ENCODE measurements at places on chromosomes 3 and 15.

DNA sequence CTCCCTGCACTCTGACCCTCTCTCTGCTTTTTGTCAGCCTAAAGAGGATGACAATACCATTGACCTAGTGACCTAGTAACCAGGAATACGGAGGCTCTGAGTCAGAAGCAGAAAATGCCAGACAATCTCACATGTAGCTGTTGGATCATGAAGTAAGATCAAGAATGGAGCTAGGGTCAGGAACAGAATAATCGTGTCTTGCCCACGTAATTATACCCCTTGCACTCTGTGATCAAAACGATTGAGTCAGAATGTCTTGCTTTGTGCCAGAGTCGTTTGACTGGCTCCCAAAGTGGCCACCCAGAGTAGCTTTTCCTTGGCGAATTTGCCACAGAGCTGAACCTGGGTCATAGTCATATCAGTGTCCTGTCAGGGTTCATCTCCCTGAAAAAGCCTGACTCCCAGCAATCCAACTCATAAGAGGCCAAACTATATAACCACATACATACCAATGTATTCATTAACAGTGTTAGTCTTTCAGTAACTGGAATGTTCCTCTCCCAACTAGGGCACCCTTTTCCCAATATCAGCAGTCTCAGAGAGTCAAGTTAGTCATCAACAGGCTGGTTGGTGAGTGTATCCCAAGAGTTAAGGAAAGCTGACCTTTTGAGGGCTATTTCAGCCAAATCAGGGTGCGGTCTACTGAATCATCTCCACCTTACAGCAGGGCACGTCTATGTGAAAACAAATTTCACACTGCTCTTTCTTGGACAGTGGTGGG is 5.0 kb upstream of the CDV3 start:
- H3K36me3 ChIP-seq: no peaks in the 10 kb centered on the region
- peaks cover 14% of the 10 kb centered on the region for H3K4me1 ChIP-seq
- DNase-seq: no peak
- no peak overlapping the region for H3K4me3 ChIP-seq

DNA sequence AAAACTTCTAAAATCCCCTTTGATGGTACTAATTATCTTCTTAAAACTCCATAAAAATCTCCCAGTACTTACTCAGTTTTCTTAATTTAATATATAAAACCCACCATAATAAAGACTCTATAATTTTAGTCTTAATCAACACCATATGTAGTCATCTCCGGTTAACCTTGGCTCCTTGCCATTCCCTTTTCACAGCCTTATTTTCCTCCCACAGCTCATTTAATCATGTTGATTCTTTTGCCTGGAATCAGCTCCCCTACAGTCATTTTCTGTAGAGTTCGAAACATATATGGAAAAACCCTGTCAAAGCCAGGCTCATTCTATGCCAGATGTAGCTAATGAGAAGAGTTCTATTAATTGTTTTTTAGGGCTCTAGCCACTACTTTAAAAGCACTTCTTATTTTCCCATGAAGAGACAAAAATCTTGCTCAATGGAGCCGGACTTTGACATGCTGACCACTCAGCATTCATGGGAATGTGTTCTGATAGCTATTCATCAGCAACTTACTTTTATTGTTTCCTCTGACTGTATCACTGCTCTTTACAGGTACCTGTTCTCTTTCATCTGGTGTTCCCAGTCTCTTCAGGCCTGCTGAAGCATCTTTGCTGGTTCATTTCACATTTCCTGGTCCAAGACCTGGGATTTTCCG is 573.4 kb downstream of the NAALADL2 start:
- H3K36me3 ChIP-seq: no peaks in the 10 kb centered on the region
- no peak for DNase-seq
- H3K4me1 ChIP-seq: no peaks in the 10 kb centered on the region
- no peak overlapping the region for H3K4me3 ChIP-seq
- no peak overlapping the region for H3K27ac ChIP-seq

DNA sequence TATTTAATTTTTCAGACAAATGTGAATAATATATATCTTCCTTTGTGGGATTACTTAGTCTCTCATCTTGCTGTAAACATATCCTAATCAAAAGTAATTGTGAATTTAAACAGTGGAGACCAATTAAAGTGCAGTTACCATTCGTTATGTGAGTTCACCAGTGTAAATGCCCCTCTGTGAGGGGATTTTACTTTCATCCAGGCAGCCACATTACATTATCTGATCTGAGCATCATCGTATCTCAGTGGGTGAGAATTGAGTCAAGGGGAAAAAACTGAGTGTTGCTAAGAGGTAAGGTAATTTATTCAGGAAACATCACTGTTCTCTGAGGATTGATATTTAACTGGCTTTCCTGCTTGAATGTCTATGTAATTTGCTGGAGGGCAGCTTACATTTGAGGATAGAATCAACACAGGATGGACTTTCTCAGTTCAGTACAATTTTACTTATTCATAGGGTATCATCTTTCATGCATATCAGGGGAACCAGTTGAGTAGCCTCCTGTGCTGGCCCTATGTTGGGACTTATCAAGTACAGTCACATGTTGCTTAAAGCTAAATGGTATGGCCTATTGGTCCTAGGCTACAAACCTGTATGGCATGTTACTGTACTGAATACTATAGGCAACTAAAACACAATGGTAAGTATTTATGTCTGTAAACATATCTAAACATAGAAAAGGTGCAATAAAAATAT is 219.7 kb downstream of the CD47 start:
- no peaks in the 10 kb centered on the region for H3K4me1 ChIP-seq
- no peak overlapping the region for H3K27ac ChIP-seq
- H3K27me3 ChIP-seq: peaks cover 3% of the 10 kb centered on the region
- no peak overlapping the region for H3K4me3 ChIP-seq

DNA sequence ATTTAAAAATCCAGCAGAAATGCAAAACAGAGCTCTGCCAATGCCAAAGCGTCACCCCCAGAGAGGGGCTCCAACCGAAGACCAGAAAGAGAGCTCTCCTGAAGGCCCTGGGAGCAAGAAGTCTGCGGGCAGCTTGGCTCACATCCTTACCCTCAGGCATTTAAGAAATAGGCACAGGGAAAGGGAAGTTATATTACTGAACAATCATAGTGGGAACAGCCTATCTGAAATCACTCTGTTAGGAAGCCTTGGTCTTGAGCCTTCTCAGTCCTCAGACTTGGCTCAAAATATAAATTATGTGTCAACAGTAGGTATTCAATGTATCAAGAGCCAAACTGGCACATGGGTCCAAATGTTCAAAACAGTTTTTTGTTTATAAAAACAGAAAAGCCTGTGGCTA is 10.3 kb upstream of the PPARG start:
- H3K4me3 ChIP-seq: no peak overlapping the region
- no peak overlapping the region for H3K27ac ChIP-seq

GRCh38 chr3:152039887-152040286 is 166.4 kb downstream of the SUCNR1 start:
- H3K4me1 ChIP-seq: no peaks in the 10 kb centered on the region
- H3K36me3 ChIP-seq: no peaks in the 10 kb centered on the region
- no peak for DNase-seq

DNA sequence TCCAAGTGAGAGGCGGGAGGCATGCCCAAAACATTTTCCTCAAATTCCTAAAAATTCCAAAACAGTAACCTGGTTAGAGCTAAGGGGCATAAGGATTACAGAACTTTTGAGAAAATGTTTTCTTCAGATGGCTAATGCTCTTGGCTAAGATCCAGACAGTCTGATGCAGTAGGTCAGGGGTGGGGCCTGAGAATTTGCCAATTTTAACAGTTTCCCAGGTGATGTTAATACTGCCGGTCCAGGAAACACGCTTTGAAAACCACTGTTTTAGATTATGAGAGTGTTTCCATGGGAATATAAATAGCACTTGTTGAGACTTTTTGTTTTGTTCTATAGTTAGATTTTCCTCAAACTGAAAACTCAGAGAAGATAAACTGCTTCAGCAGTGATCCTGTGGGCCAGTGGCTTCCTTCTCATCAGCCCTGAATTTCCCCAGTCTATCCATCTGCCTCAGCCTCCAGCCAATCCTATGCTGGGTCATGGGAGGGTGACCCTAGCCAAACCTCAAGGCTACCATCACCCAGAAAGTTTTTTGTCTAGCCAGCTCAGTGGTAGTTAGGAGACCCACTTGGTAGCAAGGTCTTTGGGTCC is 71.6 kb upstream of the ACP3 start:
- no peak overlapping the region for H3K4me3 ChIP-seq
- H3K36me3 ChIP-seq: no peaks in the 10 kb centered on the region
- peaks cover 8% of the 10 kb centered on the region for H3K27me3 ChIP-seq

DNA sequence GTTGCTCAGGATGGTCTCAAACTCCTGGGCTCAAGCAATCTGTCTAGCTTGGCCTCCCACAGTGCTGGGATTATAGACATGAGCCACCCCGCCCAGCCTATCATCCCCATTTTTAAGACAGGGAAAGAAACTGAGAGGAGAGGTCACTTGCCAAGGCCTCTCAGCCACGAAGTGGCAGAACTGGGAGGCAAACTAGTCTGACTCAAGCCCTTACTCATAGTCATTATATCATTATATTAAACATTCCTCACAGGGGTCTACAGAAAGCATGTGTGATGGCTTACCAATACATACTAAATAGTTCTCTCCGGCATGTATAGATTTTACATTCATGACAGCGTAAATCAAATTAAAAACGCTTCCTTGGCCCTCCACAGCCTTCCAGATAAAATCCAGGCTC is 62.0 kb upstream of the ZBTB38 start:
- DNase-seq: no peak
- no peaks in the 10 kb centered on the region for H3K27me3 ChIP-seq
- H3K27ac ChIP-seq: peak overlapping the region; percentile 44
- peaks cover 67% of the 10 kb centered on the region for H3K4me1 ChIP-seq
- no peak overlapping the region for H3K4me3 ChIP-seq

DNA sequence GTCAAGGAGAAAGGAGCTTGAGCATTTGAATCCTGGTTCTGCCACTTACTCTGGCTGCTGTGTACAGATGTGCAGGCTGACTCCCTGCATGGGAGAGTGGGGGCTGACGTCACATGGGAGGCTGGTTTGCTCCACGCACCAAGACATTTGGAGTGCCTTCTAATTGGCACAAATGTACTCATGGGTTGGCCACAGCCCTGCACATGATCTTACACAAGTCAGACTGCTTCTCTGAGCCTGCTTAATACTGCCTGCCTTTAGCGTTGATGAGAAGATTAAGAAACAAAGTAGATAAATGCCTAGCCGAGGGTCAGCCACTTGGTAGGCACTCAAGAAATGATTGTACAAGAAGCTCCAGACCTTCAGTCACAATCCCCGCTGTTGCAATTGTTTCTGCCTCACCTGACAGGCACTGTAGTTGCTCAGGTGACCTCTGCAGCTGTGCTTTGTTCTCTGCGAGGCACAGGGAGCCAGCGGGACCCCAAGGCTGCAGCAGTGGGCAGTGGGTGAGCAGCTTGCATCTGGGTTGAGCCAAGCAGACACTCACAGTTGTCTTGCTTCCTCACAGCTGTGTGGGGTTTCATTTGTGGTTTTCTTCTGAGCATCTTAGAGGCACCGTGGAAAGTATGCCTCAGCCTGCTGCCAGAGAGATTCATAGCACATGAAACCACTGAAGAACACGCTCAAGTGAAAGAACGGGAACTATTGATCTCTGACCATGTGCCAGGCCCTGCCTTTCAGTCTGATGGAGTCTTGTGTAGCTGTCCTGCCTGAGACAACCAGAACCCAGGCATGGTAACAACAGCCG is 33.1 kb downstream of the GRK7 start:
- peak overlapping the region; percentile 88 for H3K27ac ChIP-seq
- H3K36me3 ChIP-seq: no peaks in the 10 kb centered on the region
- peaks cover 56% of the 10 kb centered on the region for H3K4me1 ChIP-seq
- no peaks in the 10 kb centered on the region for H3K27me3 ChIP-seq
- peak; percentile 81 for DNase-seq

DNA sequence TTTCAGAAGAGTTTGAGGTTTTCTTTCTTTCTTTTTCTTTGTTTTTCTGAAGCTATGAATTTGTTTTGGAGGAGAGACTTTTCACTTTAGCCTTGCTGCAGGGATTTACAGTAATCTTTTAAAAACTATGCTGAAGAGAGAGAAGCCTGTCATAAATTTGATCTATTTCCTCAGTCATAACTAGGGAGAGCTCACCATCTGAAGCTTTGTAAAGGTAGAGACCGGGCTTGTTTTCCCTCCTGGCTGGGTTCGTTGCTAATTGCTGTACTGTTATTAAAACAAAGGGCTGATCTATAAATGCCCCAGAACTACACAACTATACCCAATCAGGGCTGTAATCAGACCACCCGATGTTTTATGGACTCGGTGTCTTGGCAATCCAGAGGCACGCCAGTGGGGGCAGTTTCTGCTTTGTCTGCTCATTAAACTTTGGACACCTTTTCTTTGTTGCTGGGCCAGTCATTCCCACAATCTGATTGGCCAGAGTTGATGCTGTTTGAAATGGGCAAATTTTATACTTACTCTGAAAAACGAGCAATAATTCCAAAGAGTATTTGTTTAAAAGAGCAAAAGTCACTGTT is 164.3 kb downstream of the CACNA1D start:
- H3K4me3 ChIP-seq: no peak overlapping the region
- H3K27ac ChIP-seq: no peak overlapping the region
- DNase-seq: no peak
- H3K27me3 ChIP-seq: peaks cover 7% of the 10 kb centered on the region
- no peaks in the 10 kb centered on the region for H3K36me3 ChIP-seq

All from CD4-positive, alpha-beta T cell (primary cell).